ENCODE measurements at places on chromosomes 4 and X. TPM values are rescaled to one million over a fixed set of nuclear protein-coding genes. Genes with fewer than 3 reads are reported as not detected.

- peaks cover 29% of the 10 kb centered on the region for H3K36me3 ChIP-seq
- H3K27ac ChIP-seq = no peak overlapping the region
- DNase-seq = no peak
- no peaks in the 10 kb centered on the region for H3K27me3 ChIP-seq
- no peak overlapping the region for H3K4me3 ChIP-seq
- H3K4me1 ChIP-seq = no peaks in the 10 kb centered on the region
These were observed 23.6 kb upstream of the HGFAC start for GRCh38 chr4:3418029-3418762.

CHRDL1 gene
- not detected for polyA plus RNA-seq

DNA sequence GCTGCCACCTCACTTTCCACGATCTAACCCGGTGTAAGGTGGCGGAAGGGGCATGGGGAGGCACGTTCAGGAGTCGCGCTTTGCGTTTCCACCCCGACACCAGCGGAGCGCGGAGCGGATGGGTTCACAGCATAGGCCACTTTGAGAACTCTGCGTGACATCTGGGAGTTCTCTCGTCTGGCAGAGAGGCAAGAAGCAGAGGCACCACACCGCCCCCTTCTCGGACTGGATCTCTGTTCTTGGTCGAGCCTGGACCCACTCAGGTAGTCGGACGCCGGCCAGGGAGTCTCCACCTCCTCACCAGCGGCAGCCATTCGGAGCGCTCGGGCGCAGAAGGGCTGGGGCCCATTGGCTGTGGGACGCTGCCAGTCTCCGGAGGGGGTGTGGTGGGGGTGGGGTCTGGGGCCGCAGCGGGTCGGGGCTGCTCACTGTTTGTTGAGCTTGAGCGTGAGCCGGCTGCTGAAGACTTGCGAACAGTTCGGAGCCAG, at the start of gene DACH2:
TSS of gene DACH2 (plus strand) at position 428 of the 488 bp plus-strand sequence.
- H3K4me1 ChIP-seq = no peaks in the 10 kb centered on the region
- peak within 1 kb of the TSS; percentile 50 for H3K4me3 ChIP-seq
- H3K36me3 ChIP-seq = no peaks in the 10 kb centered on the region

GRCh38 chr4:6573986-6574746, 823 bp upstream of the MAN2B2 start:
- H3K36me3 ChIP-seq = no peaks in the 10 kb centered on the region
- DNase-seq = no peak
- peaks cover 9% of the 10 kb centered on the region for H3K4me1 ChIP-seq
- H3K4me3 ChIP-seq = peak overlapping the region; percentile 94

DNA sequence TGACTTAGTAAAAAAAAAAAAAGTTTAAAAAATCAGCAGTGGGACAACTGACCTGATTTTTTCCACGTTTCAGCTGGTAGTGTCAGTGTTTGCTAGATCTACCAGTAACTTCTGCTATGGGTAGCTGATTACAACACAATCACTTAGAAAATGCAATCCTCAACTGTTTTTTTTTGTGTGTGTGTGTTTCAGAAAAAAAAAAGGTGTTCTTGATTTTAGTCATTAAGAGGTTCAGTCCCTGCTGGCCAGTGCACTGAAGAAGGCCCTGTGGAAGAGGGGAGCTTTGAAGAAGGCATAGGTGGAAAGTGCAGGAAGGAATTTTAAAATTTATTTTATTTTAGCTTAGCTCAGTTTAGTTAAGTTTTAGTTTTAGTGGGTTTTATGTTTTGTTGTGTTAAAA, 46.9 kb downstream of the SH2D1A start:
- no peak overlapping the region for H3K4me3 ChIP-seq
- H3K27ac ChIP-seq = no peak overlapping the region
- H3K27me3 ChIP-seq = no peaks in the 10 kb centered on the region
- no peaks in the 10 kb centered on the region for H3K36me3 ChIP-seq
- no peak for DNase-seq

GRCh38 chr4:32847461-32847860, 2127.3 kb downstream of the PCDH7 start:
- no peaks in the 10 kb centered on the region for H3K36me3 ChIP-seq
- H3K27ac ChIP-seq = no peak overlapping the region
- no peaks in the 10 kb centered on the region for H3K27me3 ChIP-seq
- no peak for DNase-seq
- no peak overlapping the region for H3K4me3 ChIP-seq
- no peaks in the 10 kb centered on the region for H3K4me1 ChIP-seq

EREG gene
- 38.7 TPM for polyA plus RNA-seq

SHISA3 gene
- not detected for polyA plus RNA-seq

GRCh38 chr4:31548823-31549222, 828.7 kb downstream of the PCDH7 start:
- H3K4me3 ChIP-seq = no peak overlapping the region
- H3K4me1 ChIP-seq = peaks cover 2% of the 10 kb centered on the region
- no peak for DNase-seq
- H3K36me3 ChIP-seq = no peaks in the 10 kb centered on the region
- H3K27ac ChIP-seq = no peak overlapping the region

- H3K27ac ChIP-seq = no peak overlapping the region
- H3K27me3 ChIP-seq = no peaks in the 10 kb centered on the region
- no peak overlapping the region for H3K4me3 ChIP-seq
- H3K4me1 ChIP-seq = no peaks in the 10 kb centered on the region
- DNase-seq = no peak
These were observed 14.6 kb downstream of the RAB9B start for GRCh38 chrX:103817502-103817901.

PRKG2 gene
- polyA plus RNA-seq = 0.26 TPM

AMER1 gene
- 1.6 TPM for polyA plus RNA-seq

MAGIX gene
- polyA plus RNA-seq = 0.59 TPM

GRCh38 chr4:125350470-125351135, 35.8 kb downstream of the FAT4 start:
- no peaks in the 10 kb centered on the region for H3K36me3 ChIP-seq
- H3K4me3 ChIP-seq = no peak overlapping the region

- no peak for DNase-seq
- no peaks in the 10 kb centered on the region for H3K27me3 ChIP-seq
- H3K4me3 ChIP-seq = no peak overlapping the region
- no peaks in the 10 kb centered on the region for H3K4me1 ChIP-seq
These were observed 34.3 kb upstream of the TACR3 start for GRCh38 chr4:103753868-103754653.

All from keratinocyte (primary cell).